Activated T-cell treated with anti-CD3 and anti-CD28 coated beads, Interleukin-2, amount 50 U/mL, for 1 hour (primary cell): ENCODE measurements at places on chromosomes 1 and 21.

DNA sequence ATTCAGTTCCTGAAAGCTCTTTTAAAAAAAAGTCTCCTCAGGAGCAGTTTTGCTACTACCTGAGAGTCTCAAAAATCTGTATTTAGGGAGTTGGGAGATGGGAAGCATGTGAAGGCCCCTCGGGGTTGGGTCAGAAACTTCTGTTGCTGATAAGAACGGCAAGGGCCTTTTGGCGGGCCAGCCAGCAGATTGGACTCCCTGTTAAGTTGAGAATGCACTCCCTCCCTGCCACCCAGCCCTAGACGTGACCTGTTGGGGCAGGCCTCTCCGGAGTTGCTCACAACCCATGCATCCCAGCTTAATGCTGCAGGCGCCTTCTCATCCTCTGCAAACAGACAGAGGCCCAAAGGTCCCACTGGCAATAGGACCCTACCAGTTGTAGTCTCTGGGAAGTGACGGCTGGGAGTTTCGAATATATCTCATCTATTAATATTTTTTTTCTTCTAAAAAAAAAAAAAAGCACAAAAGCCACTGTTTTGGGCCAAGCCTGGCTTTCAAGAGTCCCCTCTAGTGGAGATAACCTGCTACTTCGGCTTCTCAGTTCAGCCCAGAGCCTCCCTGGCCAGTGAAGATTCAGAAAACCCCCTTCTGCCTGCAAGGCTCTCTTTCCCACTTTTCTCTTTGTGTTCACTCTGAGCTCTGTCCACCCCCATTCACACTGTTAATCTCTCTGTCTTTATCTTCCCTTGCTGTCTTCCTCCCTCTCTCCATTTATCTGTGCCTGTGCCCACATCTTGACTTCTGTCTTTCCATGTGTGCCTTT is 5.3 kb downstream of the PLXNA2 start:
- no peak for DNase-seq

- no peak for DNase-seq
Measured at GRCh38 chr1:174414203-174414602, 33.6 kb upstream of the GPR52 start.

DNA sequence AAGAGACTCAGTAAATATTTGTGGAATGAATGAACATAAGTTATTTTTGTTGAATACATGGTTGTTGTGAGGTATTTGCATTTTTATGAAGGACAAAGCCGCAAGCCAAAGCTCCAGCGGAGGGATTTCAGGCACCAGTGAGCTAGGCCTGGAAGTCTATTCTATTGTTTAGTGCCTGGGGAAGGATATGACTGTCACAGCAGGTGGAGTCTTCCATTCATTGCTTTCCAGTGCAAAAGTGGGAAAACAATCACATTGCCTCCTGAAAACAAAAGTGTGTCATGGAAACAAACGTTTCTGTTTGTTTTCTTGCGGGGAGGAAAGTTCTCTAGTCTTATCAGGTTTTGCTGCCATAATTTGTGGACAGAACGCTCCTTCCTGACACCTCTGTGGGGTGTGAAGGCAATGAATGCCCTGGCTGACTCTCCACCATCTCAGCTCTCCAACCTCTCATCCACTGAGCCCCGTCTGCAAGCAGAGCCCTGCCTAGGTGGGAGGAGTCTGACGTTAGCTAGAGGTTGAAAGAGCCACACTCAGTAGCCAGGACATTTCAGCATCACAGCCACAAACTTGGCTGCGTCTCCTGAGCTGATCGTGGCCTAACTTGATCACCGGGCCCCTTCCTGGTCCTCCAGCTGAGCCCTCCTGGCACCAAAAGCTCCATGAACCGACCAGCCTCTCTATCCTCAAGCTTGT is 739.1 kb downstream of the MATN1 start:
- DNase-seq, result no peak

- DNase-seq, result no peak
Measured at GRCh38 chr1:211939876-211940468, 95.4 kb downstream of the INTS7 start.

- no peak for DNase-seq
Measured at GRCh38 chr1:933603-933940, 9.8 kb downstream of the SAMD11 start.
